ENCODE measurements at places on chromosomes 2 and 18.

- no peak for DNase-seq
Observed at GRCh38 chr18:67951137-67951536, 434.6 kb upstream of the DSEL start.

DNA sequence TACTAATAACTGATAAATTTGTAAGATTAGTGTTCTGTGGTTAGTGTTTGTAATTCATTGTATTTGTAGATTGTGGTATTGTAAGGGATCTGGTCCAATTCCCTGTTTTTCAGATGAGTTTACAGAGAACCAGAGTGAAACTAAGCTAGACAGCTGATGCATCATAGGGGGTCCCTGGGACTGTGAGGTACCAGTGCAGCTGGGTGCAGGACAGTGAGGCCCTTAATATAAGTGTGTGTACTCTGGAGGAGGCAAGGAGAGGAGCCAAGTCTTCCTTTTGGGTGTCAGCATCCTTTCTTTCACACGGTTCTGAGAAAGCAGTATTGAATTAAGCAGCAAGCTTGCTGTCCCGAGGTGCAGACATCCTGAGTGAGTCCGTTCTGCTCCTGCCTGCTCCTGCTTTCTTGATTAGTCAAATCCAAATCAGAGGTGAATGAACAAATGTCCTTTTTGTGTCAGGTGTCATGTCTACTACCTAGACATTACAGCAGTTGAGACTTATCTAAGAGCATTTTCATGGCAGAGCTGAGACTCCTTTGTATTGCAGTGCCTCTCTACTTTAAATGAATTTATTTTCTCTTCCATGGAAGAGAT is 194.9 kb downstream of the MCFD2 start:
- DNase-seq, result no peak

- no peak for DNase-seq
Observed at GRCh38 chr2:23925702-23926289, 1.1 kb downstream of the ATAD2B start.

GRCh38 chr2:188776634-188777033 is 197.5 kb upstream of the COL3A1 start:
- no peak for DNase-seq

- DNase-seq, result no peak
Observed at GRCh38 chr2:196334710-196335109, 163.3 kb upstream of the STK17B start.
